GDM1 (cell line): ENCODE measurements at places on chromosomes 12 and 14.

DNA sequence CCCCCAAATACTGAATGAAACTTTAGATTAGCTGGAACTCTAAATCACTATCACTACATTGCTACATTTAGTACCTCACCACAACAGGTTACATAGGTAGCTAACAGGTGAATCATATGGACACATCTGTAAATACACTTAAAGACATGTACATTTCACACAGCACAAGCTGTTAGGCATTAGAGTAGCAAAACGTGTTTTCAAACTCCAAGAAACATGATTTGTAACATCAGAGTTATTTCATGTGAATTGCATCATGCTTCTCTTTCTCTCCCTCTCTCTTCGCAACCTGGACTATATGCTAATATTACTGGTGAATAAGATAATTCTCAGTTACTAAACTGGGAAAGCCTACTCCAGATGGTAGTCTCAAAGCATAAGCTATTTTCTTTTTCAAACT is 4.3 kb downstream of the SEL1L start:
- no peak for DNase-seq

- DNase-seq, result no peak
These were observed 34.8 kb downstream of the TMCC3 start for GRCh38 chr12:94615260-94616181.

DNA sequence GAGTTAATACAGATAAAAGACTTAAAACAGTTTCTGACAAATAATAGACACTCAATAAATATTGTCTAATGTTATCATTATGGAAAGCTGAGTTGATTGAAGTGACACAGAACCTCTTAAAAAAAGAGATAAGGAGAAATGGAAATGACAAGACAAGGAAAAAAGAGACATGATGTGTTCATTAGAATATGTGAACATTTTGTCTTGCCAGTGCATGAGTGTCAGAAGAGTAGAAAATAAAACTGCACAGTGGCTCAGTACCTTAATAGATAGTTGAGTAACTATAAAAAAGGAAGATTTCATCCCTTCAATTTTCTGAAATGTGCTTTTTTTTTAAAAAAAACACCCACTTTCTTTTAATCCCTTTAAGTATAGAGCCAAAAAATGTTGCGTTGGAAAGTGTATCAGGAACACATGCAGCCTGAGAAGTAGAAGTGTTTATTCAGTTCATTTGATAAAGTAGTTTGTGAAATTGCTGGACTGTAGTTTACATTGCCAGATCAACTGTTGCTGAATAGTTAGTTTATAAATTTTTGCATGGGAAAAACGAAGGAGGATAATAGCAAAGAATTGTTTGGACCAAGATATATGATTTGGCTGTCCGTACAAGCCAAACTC is 56.6 kb upstream of the ACSS3 start:
- no peak for DNase-seq

- no peak for DNase-seq
These were observed 412.0 kb upstream of the ATP2B1 start for GRCh38 chr12:90120627-90121026.

GRCh38 chr14:63192085-63192484 is 12.2 kb upstream of the RHOJ start:
- no peak for DNase-seq

DNA sequence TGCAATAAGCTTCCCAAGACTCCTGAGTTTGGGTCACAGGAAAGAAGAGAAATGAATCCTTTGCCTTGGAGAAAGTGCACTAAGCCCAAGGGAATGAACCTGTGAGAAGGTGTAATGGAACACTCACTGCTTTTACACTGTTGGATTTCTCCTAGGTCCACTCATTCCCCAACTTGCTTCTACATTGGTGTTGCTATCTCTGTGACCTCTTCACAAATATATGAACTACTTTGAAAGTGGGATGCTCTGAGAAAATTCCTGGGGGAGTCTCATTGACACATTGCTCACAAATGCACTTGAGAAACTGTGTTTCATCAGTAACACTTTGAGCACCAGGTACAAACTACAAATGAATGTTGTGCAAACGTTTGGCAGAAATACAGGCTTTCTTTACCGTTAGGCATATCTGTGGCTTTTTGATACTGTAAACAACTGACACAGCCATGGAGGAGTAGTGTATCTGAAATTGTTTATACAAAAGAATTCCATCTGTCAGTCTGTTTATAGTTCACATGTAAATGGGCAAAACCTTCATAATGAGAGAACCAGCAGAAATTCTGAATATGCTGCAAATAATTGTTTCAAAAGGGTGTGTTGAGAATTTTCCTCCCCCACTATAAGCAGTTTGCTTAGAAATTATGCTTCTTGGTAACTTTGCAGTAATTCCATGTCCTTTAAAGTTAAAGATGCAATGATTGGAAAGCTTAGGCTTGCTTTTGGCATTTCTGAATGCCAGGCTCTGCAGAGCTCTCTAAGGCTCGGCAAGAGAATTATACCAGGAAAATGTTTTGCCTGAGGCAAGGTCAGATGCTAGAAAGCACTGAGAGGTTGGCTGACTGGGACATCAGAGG is 348.5 kb upstream of the DDHD1 start:
- DNase-seq, result no peak

GRCh38 chr12:91777268-91777992 is 368.2 kb downstream of the BTG1 start:
- DNase-seq, result no peak

- DNase-seq, result peak; percentile 11
These were observed 66.8 kb upstream of the GPR68 start for GRCh38 chr14:91311284-91311662.

- no peak for DNase-seq
These were observed 31.0 kb downstream of the FOXN4 start for GRCh38 chr12:109277899-109278762.

GRCh38 chr12:91964501-91964900 is 181.1 kb downstream of the BTG1 start:
- DNase-seq, result no peak

DNA sequence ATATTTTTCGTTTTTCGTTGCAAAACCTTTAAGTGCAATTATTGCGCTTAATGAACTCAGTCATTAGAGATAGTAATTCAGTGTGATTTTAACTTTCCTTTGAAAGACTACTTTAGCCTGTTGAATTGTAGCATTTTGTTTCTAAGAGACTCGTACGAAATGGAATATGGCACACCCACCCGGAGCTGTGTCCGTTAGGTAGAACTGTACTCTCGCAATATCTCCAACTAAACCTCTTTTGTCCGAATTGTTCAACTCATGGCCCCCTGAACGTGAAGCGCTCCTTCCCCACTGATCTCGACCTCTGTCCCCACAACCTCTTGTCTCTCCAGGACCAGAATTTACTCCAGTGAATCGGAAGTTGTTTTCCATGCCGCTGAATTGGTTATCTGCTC is 800 bp downstream of the PCNX4 start:
- no peak for DNase-seq

DNA sequence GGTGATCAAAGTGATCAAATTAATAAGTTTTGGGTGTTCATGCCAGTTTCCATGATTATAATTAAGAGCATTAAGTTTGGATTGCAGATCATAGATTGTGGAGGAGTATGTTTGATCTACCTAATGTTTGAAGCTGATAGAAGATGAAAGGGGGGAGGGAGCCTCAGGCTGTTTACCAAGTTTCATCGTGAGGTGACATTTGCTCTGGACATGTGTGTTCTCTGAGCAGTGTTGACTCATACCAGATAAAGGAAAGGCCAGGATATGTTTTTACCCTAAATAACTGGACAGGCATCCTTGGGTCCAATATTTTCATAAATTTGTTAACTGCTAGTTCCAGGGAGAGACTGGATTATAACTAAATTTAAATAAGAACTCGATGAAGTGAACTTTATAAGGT is 3.5 kb upstream of the SEL1L start:
- DNase-seq, result no peak

DNA sequence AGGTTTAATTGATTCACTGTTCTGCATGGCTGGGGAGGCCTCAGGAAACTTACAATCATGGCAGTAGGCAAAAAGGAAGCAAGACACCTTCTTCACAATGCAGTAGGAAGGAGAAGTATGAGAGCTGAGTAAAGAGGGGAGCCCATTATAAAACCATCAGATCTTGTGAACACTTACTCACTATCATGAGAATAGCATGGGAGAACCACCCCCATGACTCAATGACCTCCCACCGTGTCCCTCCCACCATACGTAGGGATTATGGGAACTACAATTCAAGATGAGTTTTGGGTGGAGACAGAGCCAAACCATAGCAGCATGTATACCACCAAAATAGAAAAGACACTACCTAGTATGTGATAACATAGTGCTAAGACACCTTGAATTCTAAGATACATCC is 2.9 kb upstream of the HMGA2 start:
- DNase-seq, result no peak

DNA sequence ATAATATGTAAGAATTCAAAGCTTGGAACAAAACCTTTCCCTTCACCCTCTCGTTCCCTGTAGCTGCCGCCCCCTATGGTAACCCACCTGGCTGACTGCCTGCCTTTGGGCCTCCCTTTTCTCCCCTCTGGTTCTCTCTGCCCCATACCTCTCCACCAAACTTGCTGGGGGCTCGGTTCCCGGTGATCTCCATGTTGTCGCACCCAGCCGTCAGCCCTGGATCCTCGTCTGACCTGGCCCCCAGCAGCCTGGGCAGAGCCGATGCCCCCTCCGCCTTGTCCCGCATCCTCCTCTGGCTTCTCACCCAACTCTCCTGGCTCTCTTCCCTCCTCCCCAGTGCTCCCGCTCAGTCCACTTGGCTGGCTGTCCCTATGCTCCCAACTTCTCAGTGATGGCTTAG is 4.5 kb downstream of the CYP46A1 start:
- no peak for DNase-seq

DNA sequence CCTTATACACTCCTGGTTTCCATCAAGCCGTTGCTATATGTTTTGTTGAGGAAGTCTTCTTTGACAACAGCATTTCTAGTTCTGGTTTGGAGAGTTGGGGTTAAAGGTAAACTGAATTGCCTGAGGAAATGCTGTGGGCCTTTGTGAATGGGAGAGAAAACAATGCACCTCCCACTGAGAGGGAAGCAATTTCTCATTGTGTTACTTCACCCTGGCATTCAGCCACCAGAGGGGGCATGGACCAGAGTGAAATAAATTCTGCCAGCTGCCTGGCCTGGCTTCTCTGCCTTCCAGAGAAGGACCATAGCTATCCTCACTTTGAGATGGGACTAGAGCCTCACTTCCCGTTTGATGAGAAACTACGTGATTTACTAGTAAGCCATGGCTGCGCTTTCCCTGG is 475.3 kb downstream of the EGLN3 start:
- DNase-seq, result peak; percentile 17

DNA sequence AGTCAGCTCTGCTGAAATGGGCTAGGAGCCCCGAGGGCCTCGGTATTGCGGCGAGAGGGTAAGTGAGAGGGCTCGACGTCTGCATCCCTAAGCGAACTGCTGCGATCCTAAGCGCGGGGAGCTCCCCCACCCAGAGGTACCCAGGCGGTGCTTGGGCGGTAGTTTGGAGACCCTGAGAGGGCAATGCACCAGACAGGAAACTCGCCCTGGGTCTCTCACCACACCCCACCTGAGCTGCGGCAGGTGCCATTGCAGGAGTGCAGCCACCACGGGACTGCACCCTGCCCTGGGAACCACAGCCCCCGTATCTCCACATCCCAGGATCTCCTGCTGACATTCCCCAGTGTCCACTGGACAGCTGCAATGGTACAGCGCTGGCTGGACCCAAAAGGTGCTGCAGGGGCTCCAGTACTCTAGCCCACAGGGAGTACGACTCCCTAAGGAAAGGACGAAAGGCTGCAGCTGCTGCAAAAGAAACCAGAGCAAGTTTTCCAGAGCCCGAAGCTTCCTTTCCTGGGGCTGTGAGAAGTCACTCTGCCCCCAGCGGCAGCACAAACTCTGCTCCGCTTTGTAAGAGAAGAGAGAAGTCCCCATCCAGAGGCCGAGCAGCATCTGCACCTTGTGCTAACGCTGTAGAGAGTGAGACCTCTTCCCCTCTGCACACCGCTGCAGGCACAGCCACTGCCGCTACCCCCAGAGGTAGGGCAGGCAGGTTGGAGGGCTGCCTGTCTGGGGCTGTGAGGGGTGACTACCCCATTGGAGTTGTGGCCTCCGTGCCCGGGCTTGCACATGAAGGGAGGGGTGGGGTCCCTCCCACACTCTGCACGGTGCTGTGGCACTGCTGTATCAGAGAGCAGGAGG is 31.1 kb upstream of the MON2 start:
- DNase-seq, result no peak

- DNase-seq, result no peak
These were observed 153.1 kb downstream of the BCL11B start for GRCh38 chr14:99118946-99119345.

GRCh38 chr12:6708960-6709394 is 8.4 kb upstream of the PIANP start:
- no peak for DNase-seq

DNA sequence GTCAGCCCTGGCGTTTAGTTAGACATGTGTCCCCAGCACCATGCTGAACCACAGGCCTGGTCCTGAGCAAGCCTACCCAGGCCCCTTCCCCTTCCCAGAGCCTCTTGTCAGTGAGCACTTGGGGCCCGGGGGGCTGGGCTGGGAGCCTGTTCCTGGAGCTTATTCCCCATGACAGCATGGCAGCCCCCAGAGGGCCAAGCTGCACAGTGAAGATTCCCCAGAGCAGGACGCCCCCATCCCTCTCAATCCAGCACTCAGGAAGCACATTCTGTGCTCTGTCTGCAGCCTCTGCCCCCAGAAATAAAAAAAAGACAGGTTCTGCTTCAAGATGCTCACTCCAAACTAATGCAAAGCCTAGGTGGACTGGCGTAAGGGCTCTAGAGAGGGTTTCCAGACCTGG is 117.3 kb downstream of the LGMN start:
- no peak for DNase-seq

DNA sequence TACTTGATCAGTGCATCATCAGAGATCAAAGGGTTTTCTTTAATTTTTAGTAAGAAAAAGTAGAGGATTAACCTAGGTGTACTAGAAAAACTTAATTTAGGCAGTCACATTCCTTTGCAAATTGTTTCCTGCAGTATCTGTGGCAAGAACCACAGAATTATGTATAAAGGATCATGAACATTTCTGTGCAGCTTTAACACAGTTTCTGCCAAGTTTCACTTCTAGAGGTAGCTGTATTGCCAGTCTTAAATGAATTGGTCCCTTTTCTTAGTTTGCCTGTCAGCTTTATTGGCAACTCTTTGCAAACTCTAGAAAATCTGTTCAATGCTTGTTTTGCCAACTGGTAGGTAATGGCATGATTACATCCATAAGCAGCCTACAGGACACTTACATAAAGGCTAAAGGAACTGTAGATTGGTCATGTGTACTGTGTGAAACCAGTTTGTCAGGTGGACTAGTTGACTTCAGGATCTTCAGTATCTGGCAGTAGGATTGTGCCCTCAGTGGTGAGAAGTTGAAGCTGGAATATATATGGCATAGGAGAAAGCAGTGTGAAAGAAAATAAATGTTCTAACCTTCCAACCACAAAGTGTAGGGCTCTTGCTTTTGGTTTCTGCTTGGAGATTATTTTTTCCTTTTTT is 75.9 kb downstream of the TTLL5 start:
- DNase-seq, result no peak
